ENCODE measurements at places on chromosomes 13 and 19.

- peak; percentile 50 for DNase-seq
These were observed 54.0 kb upstream of the ATP12A start for GRCh38 chr13:24625870-24626849.

- no peak for DNase-seq
These were observed 20.3 kb downstream of the OPA3 start for GRCh38 chr19:45564131-45564780.

DNA sequence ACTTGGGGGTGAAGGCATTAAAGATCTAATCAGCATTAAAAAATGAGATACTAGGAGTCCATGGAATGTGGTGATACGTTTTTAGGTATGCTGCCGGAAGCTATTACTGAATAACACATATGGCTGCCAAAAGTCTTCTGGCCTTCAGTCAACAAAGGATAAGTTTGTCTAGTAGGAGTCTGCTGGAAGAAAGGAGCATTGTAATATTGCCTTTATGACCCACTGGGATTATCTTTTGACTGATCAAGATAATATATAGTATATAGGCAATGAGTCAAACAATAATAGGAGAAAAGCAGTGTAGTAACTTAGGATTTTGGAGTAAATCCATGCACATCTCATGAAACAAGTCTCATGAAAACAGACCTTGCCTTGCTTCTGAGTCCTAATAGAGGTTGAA is 295.4 kb downstream of the SLITRK6 start:
- DNase-seq: no peak

DNA sequence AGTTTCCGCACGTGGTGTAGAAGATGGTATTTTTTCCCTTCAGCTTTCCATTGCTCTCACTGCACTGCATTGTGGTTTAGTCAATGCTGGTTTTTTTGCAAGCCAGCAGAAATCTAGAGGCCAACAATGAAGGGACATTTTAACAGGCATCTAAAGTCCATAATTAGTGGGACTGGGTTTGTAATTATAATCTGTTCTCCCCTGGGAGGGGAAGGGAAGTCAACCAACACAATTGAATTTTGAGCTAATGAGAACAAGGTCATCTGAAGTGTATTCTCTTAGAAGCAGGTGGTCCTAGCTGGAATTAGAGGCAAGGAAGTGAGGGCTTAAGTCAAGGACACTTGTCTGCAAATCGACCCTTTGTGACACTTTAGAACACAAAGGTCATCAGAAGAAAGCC is 156.4 kb downstream of the MYO16 start:
- DNase-seq: no peak

- DNase-seq: no peak
These were observed 1.1 kb downstream of the SYDE1 start for GRCh38 chr19:15108145-15108844.

DNA sequence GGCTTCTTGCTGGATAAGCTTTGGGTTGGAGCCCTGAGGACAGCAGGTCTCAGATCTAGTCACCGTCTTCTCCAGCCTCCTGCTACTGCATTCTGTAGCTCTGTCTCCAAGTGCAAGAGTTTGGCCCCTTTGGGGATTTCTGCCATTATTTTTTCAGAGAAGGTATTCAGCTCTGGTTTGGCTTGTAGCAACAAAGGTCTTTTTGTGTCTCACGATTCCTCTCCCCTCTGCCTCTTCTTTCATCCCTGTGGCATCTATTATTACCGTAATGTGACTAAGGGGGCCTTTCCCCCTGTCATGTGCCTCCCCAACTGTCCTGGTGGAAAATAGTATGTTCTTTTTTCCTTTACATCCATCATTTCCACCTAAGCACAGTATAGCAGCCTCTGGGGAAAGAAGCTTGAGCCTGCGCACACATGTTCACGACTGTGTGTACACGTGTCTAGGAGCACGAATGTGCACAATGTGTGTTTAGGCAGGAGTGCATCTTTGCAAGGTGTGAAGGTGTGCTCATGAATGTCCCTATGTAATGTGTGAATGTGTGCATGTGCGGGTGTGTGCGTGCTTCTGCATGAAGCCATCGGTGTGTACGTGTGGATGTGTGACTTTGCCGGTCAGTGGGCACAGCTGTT is 273.9 kb downstream of the ZNF536 start:
- no peak for DNase-seq

- DNase-seq: no peak
These were observed 34.0 kb upstream of the SPACA7 start for GRCh38 chr13:112341976-112342735.

DNA sequence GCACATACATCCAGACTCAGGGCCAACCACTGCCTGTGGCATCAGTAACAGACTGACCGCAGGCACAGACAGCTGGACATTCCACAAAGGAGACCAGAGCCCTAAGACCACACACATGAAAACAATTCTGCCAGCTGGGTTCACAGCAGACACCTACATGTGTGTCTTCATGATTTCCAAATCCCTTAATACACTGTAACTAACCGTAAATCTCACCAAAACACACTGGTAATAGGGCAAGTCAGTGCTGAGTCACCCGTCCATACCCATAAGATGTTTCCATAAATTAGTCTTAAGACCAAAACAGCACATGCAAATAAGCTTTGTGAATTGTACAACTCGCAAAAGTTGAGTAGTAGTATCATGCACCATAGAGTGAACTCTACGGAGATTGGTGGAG is 65.4 kb downstream of the TUBGCP3 start:
- no peak for DNase-seq

GRCh38 chr13:47696674-47697073 is 304.4 kb downstream of the SUCLA2 start:
- DNase-seq: no peak

GRCh38 chr13:30364133-30364532 is 56.8 kb upstream of the KATNAL1 start:
- DNase-seq: no peak

- no peak for DNase-seq
These were observed 8.5 kb upstream of the SYT5 start for GRCh38 chr19:55188625-55189024.

DNA sequence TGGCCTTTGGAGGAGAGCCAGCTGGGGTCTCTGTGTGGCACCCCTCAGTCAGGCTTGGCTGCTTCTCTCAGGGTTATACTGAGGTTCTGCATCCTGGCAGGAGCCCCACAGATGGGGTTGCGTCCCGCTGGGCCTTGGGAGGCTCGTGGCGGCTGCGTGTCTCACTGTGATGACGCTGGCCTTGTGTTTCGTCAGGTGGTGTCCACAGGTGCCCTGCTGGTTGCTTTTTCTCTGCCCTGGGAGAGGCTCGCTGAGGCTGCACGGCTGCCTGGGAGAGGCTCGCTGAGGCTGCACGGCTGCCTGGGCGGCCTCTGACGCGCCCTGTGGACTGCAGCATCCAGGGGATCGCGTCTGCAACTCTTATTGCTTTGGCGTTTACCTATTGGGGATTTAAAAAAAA is 15.4 kb downstream of the DOT1L start:
- DNase-seq: no peak

DNA sequence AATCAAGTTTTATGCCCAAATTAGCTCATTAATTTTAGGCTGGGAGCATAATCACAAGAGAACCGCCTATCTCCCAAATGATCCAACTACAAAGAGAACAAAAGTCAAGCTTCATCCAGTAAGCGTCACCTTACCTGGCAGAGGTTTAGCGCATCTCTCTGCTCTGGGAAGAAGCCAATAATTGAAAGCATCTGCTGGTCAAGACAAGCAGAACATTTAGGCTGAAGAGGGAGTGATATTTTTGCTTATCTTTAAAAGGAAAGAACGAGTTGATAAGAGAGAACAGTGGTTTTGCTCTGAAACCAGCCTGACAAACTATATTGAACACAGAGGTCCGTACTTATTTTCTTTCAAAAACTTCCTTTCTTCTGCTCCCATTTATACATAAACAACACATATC is 242.1 kb downstream of the ENOX1 start:
- DNase-seq: no peak

- no peak for DNase-seq
These were observed 2.4 kb upstream of the CHERP start for GRCh38 chr19:16544473-16545231.

DNA sequence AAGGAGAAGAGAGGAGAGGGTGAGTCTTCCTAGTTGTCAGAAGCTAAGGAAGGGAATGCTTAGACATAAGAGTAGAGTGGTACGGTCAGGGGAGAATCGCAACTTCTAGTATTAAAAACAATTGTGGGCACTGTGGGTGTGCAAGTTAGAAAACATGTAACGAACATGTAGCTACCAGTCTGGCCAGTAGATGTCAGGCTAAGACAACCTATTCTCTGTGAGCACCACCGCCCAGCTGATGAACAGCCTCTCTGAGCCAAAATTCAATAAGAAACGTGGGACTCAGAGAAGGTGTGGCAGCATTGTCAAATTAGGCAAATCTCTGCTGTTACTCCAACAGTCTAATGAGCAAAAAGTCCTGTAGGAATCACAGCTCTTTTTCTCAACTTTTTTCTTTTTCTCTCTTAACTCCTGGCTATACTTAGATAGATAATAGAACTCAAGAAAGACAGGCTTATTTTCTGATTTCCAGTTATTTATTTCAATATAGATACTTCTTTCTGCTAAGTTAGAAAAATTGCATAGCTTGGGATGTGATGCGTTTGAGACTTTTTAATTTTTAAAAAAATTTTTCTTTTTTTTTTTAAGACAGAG is 186.2 kb downstream of the USP12 start:
- DNase-seq: peak; percentile 47

DNA sequence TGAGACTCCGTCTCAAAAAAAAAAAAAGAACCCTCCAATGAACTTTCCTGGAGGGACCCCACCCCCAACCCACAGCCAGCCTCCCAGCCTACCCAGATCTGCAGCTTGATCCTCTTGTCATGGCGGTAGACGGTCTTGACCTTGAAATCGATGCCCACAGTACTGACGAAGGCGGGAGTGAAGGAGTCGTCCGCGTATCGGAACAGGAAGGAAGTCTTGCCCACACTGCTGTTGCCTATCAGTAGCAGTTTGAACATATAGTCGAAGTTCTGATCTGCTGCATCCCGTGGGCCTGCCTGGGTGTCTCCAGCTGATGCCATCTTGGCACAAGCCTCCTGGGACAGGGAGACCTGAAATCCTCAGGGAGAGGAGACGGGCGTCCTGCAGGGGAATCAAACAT is 2.4 kb downstream of the RAB3D start:
- DNase-seq: no peak

DNA sequence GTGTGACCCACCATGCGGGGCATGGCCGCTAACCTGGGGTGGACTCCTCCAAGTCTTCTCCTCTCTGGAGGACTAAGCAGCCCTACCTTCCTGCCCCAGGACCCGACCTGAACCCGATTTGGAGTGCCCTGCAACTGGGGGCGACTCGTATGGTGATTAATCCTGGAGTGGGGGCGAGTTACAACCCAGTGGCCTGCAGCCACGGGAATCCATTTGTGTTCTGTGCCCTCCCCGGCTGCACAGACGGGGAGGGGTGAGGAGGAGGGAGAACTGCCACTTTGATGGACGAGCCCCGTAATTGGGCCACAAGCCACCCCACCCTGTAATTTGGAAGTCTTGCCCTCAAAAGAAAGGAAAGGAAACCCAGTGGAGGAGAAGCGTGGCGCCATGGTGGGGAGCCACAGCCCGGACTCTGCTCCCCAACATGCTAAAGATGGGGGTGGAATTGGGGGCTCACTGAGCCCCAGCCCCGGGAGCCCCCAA is 18.0 kb downstream of the PRR36 start:
- no peak for DNase-seq

- DNase-seq: peak; percentile 17
These were observed 13.1 kb downstream of the ATP11A start for GRCh38 chr13:112702986-112703379.

- DNase-seq: no peak
These were observed 231.7 kb upstream of the MIR17HG start for GRCh38 chr13:91115776-91116175.

DNA sequence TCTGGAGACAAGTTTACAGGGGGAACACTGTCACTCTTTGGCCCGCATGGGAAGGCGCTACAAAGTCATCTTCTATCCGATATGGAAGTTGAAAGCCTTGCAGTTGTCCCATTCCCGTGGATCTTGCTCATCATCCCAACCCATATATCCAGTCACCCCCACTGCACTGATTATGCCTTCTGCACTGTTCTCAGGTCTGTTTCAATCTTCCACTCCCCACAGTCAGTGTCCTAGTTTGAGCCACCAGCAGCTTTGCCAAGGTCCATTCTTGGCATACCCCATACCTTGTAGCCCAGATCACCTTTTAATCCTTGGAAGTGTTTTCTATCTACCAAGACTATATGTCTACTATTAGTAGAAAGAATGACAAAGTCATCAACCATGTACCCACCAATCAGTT is 88.1 kb downstream of the MIPEP start:
- no peak for DNase-seq

DNA sequence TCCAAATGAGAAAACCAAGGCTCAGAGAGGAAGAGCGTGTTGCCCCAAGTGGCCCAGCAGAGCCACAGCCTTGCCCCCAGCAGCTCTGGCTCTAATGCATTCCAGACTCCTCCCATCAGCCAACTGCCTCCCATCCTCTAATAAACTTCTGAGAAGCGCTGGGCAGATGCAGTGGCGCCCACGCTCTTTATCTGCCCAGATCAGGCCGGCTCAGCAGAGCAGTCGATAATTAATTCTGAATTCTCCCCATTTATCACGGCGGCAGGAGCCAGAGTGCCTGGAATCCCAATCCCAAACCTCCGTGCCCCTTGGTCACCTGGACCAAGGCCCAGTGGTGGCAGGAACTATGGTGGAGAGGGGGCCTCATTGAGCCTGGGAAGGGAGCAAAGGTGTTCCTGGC is 13.9 kb downstream of the TINCR start:
- DNase-seq: no peak

- no peak for DNase-seq
These were observed 8.2 kb upstream of the LATS2 start for GRCh38 chr13:21069561-21070004.

DNA sequence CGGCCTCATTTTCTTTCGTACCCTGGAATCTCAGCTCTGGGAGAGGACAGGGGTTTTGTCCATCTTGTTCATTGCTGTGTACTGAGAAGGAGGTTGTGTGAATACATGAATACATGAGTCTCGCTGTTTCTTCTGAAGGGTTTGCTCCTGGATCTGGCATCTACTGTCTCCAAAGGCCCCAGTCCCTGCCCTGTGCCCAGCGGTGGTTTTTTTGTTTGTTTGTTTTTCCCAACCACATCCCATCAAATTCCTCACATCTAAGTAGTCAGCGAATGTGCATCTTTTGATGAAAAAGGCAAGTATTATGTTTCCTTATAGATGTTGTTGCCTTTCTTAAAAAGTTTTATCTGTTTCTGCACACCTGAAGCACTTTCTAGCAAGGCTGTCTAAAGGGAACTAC is 12.5 kb downstream of the DCAF15 start:
- DNase-seq: no peak

GRCh38 chr19:48102870-48103751 is 7.5 kb downstream of the PLA2G4C start:
- no peak for DNase-seq

- DNase-seq: no peak
These were observed 31.2 kb upstream of the TEX29 start for GRCh38 chr13:111289251-111289650.

GRCh38 chr19:48928164-48929025 is 5.1 kb upstream of the DHDH start:
- DNase-seq: no peak

DNA sequence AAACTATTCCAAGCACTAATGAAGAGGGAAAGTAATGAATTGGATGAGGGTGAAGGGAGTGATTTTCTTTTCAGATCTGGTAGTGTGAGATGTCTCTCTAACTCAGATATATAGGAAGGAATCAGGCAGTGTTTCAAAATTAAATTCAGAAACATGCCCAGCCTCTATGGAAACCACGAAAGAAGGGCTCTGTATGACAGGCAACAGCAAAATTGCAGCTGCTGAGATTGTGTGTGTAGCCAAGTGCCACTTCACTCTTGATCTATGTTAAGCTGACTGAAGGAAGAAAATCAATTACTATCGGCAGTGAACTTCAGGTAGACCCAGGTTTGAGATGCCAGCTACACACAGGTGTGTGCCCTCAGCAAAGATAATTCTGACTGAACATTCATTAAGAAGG is 387.4 kb downstream of the PCDH9 start:
- no peak for DNase-seq

Data from Peyer's patch (tissue), 4 donors.